ENCODE measurements at places on chromosomes 12 and 14.
A peak's percentile ranks its signal among the peaks of the same experiment; 100 is the strongest.

GRCh38 chr14:94381149-94382030 lies 7.0 kb downstream of the SERPINA1 start:
- DNase-seq, result no peak

DNA sequence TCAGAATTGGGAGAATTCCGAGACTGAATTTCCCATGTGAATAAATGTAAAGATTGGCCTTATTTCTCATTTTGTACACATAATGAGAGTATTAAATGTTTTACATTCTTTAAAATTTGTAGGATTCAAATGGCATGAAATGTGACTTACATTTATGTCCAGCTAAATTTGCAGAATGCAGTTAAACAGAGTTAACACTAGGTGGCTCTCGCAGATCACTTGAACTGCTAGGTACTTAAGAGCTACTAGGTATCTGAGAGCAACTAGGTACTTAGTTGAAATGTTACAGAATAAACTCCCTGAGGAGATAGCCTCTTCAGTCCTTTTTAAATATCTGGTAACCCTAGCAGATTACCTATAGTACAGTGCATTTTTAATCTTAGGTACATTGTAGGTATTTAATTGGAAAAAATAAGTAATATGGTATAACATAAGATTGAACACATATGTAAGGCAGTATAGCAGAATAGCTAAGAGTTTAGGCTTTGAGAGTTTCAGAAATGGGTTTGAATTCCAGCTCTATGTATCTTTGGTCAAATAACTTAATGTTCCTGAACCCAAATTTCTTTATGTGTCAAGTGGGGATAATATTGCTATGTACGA lies 73.8 kb downstream of the KIAA0586 start:
- DNase-seq, result peak; percentile 7

GRCh38 chr12:32205731-32206130 lies 99.1 kb downstream of the BICD1 start:
- no peak for DNase-seq

DNA sequence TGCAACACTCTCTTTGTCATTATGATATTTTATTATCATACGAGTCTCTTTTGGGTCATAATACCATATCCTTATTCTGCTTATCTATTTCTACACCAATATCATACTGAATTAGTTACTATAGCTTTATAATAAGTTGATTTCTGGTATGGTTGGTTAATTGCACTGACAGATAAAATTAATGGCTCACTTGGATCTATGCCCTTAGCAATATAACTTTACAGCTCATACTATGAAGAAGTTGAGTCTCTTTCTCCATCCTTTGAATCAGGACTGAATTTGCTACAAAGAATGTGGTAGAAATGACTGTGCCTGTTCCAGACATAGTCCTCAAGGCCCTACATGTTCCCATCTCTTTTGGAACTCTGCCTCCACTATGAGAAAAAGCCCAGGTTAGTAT lies 139.7 kb upstream of the DYRK2 start:
- DNase-seq, result no peak

DNA sequence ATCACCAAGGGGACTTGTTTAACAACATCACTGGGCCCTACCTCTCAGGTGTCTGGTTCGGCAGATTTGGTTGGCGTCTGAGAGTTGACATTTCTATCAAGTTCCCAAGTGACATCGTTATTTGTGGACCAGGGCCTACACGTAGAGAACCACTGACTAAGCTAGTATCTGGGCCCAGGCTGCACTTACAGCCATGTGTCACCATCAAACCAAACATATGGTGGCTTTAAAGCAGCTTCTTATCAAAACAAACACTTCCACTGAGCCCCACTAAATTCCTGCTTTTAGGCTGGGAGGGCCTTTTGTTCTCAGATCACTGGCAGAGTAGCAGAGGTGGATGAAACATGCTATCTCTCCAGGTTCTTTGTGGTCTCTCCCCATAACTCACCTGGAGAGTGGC lies 220.5 kb downstream of the PELI2 start:
- no peak for DNase-seq

- DNase-seq, result no peak
Observed at GRCh38 chr12:89836026-89836425, 127.4 kb upstream of the ATP2B1 start.

GRCh38 chr12:71315328-71315985 lies 124.1 kb upstream of the LGR5 start:
- DNase-seq, result no peak

- no peak for DNase-seq
Observed at GRCh38 chr12:80406253-80406652, 37.8 kb upstream of the PTPRQ start.

Measured in germinal center (tissue), 1 donor.